MM.1S (cell line): ENCODE measurements at places on chromosomes 5 and 9.

- DNase-seq = no peak
Measured at GRCh38 chr5:68928617-68929302, 165.1 kb upstream of the SLC30A5 start.

DNA sequence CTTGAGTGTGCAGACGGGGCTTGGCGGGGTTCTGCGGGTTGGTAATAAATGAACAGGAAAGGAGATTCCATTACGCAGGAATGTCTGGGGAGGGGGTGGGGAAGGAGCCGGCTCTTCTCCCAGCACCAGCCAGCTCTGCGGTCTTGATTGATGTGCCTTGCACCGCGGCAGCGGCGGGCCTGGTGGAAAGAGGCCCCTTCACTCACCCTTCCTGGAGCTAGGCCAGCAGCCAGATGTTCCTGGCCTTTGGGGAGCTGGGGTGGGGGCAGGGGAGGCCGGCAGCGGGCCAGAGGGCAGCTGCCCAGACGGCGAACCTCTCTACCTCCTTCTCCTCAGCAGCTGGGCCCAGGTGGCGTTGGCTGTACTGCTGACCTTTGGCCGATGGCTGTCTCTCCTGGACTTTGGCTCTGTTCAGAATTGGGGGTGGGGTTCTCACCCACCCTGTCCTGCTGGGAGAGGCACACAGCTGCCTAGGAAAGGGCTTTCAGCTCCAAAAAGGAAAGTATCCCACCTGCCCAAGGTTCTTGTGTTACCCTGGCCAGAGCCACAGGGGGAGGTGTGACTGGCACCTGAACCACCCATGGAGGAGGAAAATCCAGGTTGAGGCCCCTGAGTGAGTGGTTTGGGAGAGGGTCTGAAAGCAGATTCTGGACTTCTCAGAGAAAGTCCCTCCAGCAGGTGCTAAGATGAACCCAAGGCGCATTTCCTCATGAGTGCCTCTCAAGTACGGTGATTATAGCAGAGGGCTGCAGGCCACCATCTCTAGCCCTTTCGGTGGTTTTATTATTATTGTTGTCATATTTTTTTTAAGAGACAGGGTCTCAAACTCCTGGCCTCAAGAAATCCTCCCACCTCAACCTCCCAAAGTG, 58.0 kb upstream of the SYNPO start:
- no peak for DNase-seq

GRCh38 chr9:117145811-117146490, 268.9 kb downstream of the ASTN2 start:
- DNase-seq = no peak

- no peak for DNase-seq
Measured at GRCh38 chr9:84111726-84112125, 131.1 kb downstream of the RMI1 start.

DNA sequence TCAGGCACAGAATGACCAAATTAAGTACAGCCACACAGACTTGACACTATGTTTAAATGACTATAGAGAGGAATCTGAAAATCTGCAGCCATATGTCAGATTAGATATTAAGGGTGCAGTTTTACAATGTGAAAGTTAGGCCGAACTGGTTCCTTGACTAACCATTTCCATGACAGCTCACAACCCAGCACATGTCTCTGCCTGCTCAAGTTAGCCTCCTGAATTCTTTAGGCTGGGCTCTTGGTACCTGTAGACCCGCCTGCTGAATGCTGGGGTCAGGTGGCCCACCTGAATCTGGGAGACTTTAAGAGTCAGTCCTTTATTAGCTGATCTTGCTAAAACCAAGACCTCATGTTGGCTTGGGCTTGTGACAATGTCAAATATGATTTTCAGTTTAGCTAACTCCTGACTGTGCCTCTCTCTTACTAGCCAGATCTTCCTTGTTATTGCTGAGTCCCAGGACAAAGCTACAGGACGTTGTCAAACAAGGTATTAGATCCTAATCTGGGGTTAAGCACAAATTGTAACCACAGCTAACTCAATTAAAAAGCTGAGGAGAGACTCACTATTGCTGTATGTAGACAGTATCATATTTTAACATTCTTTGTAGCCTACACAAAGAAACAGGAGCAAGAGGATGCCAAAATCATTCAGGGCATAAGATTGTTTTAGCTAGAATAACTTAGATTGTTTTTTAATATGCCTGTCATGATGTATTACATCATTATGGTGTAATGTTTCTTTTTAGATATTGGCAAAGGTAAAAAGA, 490.9 kb downstream of the SEMA5A start:
- no peak for DNase-seq

DNA sequence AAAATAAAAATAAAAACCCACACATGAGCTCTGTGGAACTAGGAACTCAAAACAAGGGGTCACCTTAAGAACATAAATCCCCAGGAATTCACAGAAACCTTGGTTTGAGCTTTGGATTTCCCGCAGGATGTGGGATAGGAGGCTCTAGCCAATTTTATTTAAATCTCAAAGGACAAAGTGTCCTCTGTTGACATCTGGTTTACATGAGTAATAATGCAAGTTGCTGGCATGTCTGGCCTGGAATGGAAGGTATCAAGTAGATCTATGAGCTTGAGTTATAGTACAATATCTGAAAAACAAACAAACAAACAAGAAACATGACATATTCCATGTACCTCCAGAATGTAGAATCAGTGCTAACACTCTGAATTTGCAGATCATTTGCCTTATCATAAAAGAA, 94.2 kb upstream of the SLIT3 start:
- DNase-seq = no peak

GRCh38 chr9:133158695-133159094, 5.0 kb downstream of the GBGT1 start:
- no peak for DNase-seq

DNA sequence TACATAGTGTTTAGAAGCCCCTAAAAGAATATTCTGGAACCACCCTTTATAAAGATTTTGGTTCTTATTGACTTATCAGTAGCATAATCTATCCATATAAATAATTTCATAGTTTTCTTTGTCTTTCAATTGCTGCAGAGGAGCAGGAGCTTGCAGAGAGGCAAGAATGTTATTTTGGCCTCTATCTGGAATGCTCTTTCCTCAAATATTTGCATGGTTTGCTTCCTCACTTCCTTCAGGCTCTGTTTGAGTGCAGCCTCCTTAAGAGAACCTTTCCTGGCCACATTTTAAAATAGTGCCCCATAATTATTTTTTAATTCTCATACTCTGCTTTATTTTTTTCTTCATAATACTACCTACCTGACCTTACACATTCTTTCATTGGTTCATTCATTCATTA, 1.5 kb downstream of the C5 start:
- DNase-seq = no peak

DNA sequence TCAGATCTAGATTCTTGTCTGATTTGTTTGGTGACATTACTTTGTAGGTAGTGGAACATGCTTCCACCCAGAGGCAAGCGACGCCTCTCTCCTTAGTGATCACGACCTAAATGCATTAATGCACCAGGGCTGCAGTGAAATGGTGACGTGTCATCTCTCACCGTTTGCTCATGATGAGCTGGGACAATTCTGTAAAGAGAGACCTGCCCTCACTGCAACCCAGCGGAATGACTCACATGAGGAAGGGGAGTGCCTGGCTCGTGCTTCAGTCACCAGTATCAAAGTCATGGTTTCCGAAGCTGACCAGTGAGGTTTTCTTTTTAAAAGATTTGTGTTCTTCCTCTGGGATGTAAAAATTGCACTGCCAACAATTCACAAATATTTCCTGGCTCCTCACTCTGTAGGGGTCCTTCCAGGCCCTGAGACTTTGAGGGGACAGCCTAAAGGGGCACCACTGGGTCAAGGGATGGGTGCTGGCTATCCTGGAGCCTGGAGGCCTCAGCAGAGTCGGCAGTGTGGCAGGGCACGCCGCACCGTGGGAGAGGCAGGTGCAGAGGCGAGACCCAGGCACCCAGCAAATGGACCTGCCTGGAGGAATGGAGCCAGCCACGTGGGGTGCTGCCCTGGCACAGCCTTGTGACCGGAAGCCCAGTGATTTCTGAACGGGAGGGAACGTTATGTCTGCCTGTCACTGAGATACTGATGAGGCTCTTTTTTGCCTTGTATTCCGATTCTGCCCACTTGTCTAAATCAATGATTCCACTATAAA, 17.3 kb downstream of the QSOX2 start:
- no peak for DNase-seq
